ENCODE measurements at places on chromosomes 1 and 21.

GRCh38 chr1:55522982-55523381 is 307.8 kb upstream of the USP24 start:
- DNase-seq: no peak

DNA sequence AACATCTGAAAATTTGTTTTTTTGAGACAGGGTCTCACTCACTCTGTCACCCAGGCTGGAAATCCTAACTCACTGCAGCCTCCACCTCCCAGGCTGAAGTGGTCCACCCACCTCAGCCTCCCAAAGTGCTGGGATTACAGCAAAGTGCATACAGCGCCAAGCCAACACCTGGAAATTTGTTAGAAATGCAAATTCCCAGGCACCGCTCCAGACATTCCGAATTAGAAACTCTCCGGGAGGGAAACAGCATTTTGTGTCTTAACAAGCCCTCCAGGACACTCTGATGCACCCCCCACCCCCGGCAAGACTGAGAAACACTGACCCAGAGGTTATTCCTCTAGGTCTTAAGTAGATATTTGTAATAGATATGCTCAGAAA is 49.1 kb downstream of the ARID4B start:
- DNase-seq: no peak

- no peak for DNase-seq
Observed at GRCh38 chr1:90924982-90925381, 96.9 kb downstream of the ZNF644 start.

GRCh38 chr1:47225430-47226100 is 6.5 kb downstream of the TAL1 start:
- DNase-seq: no peak

DNA sequence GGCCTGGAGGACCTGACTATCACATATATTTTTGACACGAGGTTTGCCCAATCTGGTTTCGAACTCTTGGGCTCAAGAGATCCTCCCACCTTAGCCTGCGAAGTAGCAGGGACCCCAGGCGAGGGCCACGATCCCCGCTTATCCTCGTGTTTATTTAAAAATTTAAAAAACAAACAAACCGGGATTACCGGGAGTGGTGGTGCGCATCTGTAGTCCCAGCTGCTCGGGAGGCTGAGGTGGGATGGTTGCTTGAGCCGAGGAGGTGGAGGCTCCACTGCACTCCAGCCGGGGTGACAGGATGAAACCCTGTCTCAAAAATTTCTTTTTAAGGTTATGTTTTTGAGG is 452 bp upstream of the EXOSC10 start:
- DNase-seq: no peak

DNA sequence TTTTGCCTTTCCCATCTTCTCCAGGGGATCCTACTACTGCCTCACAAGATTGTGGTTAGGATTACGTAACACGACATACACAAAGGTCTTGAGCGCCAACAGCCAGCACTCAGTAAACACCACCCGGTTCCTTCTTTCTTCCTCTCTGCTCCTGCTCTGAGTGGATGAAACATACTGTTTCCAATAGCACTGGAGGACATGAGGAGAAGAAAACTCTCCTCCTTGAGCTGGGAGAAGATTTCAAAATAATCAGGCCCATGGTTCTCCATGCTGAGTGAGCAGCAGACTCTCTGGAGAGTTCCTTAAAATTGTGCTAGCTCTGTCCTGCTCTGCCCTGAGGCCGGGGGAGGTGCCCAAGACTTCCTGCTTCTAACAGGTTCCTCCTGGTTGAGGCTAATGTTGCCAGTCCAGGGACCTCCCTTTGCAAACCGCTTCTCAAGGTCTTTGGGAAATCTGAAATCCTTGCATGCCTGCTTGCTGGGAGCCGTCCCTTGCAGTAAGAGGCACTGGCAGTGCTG is 29.4 kb upstream of the MX1 start:
- no peak for DNase-seq

DNA sequence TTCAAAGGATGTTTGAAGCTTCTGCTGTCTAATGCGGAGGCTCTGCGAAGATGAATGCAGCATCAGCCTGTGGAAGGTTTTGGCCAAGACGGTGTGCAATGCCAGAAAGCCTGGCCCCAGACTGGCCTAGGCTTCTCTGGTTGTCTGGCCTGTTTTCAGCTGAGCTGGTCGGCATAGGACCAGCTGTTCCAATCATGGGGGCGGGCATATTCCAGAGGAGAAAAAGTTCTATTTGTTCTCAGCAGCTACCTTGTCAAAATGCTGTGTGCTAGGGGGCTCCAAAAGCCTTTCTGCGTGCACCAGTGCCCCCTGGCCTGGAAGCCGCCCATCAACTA is 57.6 kb downstream of the TGFB2 start:
- DNase-seq: no peak

DNA sequence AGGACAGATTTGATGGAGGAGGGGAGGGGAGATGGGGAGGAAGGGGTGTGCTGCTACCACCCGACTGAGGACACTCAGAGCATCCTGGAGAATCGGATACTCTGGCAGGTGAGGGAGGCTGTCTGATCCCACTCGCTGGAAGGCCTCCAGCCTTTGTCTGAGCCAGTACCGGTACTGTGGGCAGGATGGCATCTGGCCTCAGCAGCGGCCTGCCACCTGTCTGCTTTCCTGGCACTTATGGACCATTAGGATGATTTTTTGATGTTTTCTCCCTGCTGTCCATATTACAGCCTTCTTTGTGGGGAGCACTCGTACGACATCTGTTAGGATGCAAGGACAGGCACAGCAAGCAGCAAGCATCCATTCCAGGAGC is 11.5 kb downstream of the ATP2B4 start:
- no peak for DNase-seq
